T1000 (cell line): ENCODE measurements at places on chromosomes 1 and 21.

DNA sequence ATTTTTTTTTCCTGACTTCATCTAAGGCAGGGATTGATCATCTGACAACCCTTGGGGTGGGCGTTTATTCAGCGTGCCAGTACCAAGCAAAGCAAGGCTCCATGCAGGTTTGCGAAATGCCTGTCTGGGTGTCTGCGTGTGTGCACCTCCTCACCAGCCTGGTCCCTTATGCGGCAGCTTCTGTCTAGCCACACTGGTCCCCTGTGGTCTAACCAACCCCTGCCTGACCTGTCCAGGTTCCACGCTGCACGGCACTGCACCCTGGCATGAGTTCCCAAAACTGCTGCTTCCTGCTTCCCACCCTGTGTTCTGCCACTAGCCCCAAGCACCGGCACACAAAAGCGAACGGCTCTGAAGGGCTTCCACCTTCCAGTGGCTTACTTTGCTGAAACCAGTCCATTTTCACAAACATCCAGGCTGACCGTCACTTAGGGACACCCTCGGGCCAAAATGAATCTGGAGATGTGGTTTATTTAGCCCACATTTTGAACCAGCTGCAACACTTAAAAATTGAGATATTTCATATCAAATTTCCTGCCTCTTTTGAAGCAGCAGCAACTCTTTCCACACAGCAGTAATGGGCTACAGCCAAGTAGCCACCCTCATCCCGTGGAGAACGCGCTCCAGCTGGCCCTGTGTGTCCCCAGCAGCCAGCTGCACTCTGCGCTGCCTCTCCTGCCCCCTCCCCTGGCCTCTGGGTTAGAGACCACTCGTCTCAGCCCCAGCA is 55.7 kb downstream of the HLCS start:
- DNase-seq: no peak

- peak; percentile 60 for DNase-seq
Measured at GRCh38 chr1:245500546-245500945, 345.8 kb downstream of the KIF26B start.

DNA sequence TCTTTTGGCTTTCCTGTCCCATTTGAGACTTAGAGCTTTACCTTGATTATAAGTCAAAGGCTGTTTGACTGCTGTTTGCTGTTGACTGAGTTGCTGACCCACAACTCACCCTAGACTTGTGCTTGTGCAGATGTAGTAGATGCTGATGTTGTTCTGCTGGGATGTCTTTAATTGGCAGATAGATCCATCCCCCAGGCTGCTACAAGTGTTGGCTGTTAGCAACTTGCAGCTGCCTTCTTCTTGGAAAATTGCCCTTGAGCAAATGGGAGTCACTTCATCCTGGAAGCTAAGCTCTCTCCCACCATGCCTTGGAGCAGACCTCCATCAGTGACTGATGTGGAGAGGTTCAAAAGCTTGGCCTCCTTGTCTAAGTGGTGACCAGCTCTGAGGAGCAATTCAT is 139.3 kb upstream of the KIAA0040 start:
- DNase-seq: no peak

GRCh38 chr1:173190101-173190936 is 16.8 kb downstream of the TNFSF4 start:
- DNase-seq: peak; percentile 41
